ENCODE measurements at places on chromosomes 16 and 17.

GRCh38 chr16:47448830-47449575 lies 11.9 kb downstream of the ITFG1 start:
- no peak for DNase-seq

DNA sequence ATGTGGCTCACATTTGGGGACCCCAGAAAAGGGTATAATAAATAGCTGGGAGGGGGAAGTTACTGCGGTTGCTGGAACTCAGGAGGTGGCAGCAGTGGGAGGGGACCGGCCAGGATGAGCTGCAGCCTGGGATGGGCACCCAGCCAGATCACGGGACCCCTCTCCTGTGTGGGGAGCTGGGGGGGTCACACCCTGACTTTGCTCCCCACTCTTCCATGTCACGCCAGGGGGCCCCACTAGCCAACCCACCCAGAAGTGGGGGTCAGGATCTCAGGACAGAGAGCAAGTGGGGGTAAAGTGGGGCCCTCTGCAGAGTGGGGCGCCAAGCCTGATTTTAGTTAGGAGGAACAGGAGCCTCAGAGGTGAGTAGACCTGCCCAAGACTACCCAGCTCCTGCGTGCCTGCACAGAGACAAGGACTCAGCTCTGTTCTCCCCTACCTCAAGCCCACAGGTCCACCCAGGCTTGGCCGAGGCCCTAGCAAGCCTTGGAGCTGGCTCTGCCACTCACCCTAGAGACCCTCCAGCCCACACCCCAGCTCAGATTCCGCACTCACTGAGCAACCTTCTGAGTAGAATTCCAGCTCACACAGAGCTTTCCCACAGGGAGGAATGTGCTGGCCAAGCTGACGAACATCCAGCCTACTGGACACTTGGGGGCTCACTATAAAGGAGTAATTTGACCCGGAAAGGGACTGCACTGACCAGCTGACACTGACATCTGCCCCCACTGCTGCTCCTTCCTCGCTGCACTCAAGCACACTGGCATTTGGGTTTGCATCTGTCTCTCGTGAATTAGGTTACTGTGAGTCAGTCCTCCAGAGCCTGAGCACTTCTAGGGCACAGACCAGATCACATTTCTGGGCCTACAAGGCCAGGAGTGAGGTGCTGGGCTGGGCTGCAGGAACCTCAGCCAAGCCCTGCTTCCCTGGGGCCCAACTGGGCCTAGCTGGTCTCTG lies 310.1 kb downstream of the C16orf95 start:
- DNase-seq, result no peak

GRCh38 chr17:56994009-56994792 lies 16.3 kb downstream of the SCPEP1 start:
- DNase-seq, result no peak

- peak; percentile 97 for DNase-seq
These were observed 7.3 kb upstream of the ALOX15 start for GRCh38 chr17:4648741-4649140.

- DNase-seq, result no peak
These were observed 35.6 kb upstream of the PHOSPHO1 start for GRCh38 chr17:49266233-49266632.

Data from SHP77 treated with DMSO at 0.1 percent for 48 hours (cell line).